ENCODE measurements at places on chromosomes 16 and 17.

GRCh38 chr16:4176906-4177417 lies 60.7 kb upstream of the ADCY9 start:
- DNase-seq, result no peak

- DNase-seq, result no peak
Measured at GRCh38 chr16:50839356-50839755, 97.5 kb downstream of the CYLD start.

- no peak for DNase-seq
Measured at GRCh38 chr16:72426386-72426785, 254.4 kb upstream of the PMFBP1 start.

- DNase-seq, result peak; percentile 51
Measured at GRCh38 chr17:16419929-16420271, 4.5 kb downstream of the TRPV2 start.

DNA sequence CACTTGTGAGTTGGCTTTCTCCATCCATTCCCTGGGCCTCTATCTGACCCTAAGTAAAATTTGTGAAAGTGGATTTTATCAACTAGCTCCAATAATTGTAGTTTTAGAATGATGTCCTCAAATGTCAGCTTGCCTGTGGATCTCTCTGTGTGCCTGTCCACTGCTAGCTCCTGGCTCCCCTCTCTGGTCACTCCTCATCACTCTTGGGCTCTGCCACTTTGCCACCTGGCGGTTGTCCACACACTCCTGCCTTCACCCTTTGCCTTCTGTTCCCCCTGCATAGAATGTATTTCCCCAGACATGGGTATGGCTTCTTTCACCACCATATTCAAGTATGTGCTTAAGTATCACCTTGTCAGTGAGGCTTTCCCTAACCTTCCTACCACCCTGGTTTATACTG lies 19.8 kb downstream of the ANKFN1 start:
- DNase-seq, result no peak

- DNase-seq, result no peak
Measured at GRCh38 chr17:39513309-39513708, 52.0 kb downstream of the CDK12 start.

GRCh38 chr17:59418732-59419166 lies 87.3 kb downstream of the YPEL2 start:
- DNase-seq, result no peak

- no peak for DNase-seq
Measured at GRCh38 chr17:36124879-36125824, 21.5 kb downstream of the CCL4 start.

- no peak for DNase-seq
Measured at GRCh38 chr16:55031481-55031880, 100.8 kb downstream of the IRX5 start.

Measured in stimulated activated CD8-positive, alpha-beta memory T cell treated with anti-CD3 and anti-CD28 coated beads, Interleukin-4, amount 100 ng/mL, for 4 hours (primary cell).